Hair follicular keratinocyte (primary cell): ENCODE measurements at places on chromosomes 2 and 18. TPM values are rescaled to one million over a fixed set of nuclear protein-coding genes. Genes with fewer than 3 reads are reported as not detected.

Gene FAM117B
- 2.7 and 3.9 TPM in 2 replicates for total RNA-seq

Gene TMEM200C
- not detected in 2 replicates for total RNA-seq

Gene MROH2A
- 0.38 TPM in 1 of 2 replicates, not detected in the other for total RNA-seq

Gene ACMSD
- total RNA-seq, result not detected in 2 replicates

Gene HJURP
- total RNA-seq, result 10.9 and 34.3 TPM in 2 replicates

Gene RIOK3
- 30.2 and 71.8 TPM in 2 replicates for total RNA-seq

Gene SPIRE1
- 19.1 and 25.2 TPM in 2 replicates for total RNA-seq

Gene RAB12
- total RNA-seq, result 53.6 TPM in 2 replicates

Gene IHH
- not detected in 2 replicates for total RNA-seq

Gene FAP
- total RNA-seq, result 8.5 and 20.7 TPM in 2 replicates

Gene LOXL3
- 1.0 and 1.6 TPM in 2 replicates for total RNA-seq

Gene ABCB11
- not detected in 2 replicates for total RNA-seq

Gene CYTIP
- not detected in 2 replicates for total RNA-seq

Gene TUBB8B
- total RNA-seq, result 0.55 TPM in 1 of 2 replicates, not detected in the other

Gene LDLRAD4
- not detected in 2 replicates for total RNA-seq
